ENCODE measurements at places on chromosomes 11 and 22.
A peak's percentile ranks its signal among the peaks of the same experiment; 100 is the strongest.

- peak; percentile 46 for DNase-seq
Observed at GRCh38 chr22:38238519-38239071, 34.2 kb downstream of the TMEM184B start.

DNA sequence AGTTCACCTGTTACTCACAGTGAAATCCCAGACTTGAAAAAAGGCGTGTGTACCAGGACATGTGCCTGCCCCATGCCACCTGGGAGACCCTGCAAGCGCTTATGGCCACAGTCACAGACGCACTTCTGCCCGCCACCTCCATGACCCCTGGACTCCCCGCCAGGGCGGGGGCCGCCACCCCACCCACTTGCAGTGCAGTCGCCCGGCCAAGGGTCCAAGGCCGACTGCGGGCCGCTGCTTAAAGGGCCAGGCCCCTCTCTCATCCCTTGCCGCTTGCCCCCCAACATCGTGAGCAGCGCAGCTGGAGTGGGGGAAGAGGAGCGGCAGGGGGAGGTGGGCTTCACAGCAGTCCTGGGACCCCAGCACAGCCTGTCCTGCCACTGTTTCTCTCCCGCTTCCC, 10.8 kb downstream of the DUSP8 start:
- no peak for DNase-seq

GRCh38 chr22:48793949-48794348, 1033.7 kb downstream of the BRD1 start:
- DNase-seq: no peak

- DNase-seq: no peak
Observed at GRCh38 chr11:107043242-107044006, 25.1 kb upstream of the GUCY1A2 start.
